Chondrocyte (in vitro differentiated cells): ENCODE measurements at places on chromosomes 7 and 10. TPM values are rescaled to one million over a fixed set of nuclear protein-coding genes. Genes with fewer than 3 reads are reported as not detected.

Gene GHRHR
- not detected in 3 replicates for total RNA-seq

Gene LAMB1
- 405 to 481 TPM (median 466 TPM) in 3 replicates for total RNA-seq

Gene CUBN
- total RNA-seq: 0.89 to 1.0 TPM (median 0.92 TPM) in 3 replicates

Gene RASA4B
- 7.5 to 12.3 TPM (median 9.9 TPM) in 3 replicates for total RNA-seq

Gene FEZF1
- total RNA-seq: not detected in 3 replicates
